ENCODE measurements at places on chromosomes 5 and 9.

DNA sequence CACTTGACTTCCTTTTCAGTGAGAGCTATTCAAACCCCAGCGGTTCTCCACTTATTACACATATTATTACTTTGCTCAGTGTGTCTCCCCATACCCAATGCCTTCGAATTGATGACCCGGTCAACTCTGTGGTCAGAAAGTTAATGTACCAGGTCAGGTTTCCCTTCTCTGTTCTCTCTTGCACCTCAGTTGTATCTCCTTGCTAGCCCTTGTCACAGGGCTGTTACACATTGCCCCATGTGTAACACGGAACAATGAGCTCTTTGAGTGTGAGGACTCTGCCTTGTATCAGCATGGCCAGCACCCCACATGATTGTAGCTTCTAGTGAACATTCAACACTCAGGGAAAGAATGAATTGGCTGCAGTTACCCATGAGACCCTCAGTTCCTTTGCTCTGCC is 73.6 kb downstream of the DOCK2 start:
- DNase-seq, result no peak

DNA sequence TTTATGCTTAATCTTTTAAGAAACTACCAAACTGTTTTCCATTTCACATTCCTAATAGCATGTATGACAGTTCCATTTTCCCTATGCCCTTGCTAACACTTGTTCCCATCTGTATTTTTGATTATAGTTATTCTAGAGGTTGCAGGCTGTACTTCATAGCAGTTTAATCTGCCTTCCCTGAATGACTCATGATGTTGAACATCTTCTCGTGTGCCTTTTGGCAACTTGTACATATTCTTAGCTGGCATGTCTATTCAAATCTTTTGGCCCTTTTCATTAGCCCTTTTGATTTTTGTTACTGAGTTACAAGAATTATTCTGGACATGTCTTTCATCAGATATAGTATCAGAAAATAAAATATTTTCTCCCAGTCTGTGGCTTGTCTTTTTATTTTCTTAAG is 320.3 kb downstream of the DIRAS2 start:
- no peak for DNase-seq

GRCh38 chr9:79623799-79624721 is 52.3 kb downstream of the TLE4 start:
- no peak for DNase-seq

DNA sequence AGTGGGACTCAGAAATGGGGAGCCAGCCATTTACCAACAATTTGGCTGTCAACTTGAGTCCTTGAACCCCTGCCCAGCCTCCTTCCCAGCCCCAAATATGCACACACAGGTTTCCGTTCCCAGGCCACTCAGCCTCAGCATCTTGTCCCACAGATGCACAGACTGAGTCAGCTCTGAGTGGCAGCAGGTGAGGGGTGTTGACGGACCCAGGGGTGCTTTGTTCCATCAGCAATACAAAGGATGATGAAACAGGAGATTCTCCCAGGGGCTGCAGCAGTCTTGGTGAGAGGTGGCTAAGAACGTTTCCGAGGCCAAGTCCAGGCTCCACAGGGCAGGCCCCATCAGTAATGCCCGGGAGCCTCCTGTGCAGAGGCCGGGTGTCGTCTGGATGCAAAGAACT is 4.9 kb upstream of the OLFM1 start:
- no peak for DNase-seq

- no peak for DNase-seq
These were observed 47.0 kb downstream of the SPRY4 start for GRCh38 chr5:142277796-142278195.

DNA sequence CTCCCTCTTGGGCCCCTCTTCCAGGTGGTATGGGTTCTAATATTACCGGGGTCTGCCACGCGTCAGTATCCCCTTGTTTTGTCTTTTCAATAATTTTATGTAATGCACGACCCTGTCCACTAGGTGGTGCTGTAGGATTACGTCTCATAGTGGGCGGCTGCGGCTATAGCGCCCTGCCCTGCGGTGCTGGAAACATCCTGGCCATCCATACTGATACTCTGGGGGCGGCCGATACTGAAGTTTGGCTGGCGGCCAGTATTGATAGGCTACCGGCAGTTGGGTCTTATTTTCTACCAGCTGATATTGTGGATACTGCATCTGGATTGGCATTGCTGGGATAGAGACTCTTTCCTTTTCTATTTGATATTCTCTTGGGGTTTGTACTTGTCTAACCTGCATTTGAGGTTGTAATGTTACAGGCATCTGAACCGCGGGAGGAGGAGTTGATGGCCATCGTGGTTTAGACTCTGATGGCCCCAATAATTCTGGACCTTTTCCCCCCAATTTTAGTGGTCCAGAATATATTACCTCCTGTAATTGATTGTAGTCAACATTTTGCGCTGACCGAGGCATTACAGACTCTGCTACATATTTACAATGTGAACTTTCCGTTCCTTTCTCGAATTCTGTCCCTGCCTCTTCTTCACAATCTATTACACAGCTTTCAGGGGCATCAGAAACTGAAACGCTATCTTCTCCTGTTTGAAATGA is 3.3 kb upstream of the TMEM141 start:
- no peak for DNase-seq

DNA sequence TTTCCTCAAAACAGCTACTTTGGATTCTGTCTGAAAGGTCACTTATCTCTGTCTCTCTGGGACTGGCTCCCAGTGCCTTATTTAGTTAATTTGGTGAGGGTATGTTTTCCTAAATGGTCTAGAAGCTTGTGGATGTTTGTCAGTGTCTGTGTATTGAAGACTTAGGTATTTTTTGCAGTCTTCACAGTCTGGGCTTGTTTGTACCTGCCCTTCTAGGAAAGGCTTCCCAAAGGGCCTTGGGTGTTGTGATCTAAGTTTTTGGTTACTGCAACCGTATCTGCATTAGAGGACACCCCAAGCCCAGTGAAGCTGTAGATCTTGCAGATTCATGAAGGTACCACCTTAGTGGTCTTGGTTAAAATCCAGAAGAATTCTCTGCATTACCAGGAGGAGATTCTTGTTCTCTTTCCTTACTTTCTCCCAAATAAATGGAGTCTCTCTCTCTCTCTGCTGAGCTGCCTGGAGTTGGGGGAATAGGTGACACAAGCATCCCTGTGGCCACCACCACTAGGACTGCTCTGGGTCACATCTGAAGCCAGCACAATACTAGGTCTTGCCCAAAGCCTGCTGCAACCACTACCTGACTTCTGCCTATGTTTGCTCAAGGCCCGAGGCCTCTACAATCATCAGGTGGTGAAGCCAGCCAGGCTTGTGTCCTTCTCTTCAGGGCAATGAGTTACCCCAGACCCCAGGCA is 17.8 kb upstream of the CCNB1 start:
- no peak for DNase-seq

GRCh38 chr9:110050925-110051355 is 157.0 kb downstream of the C9orf152 start:
- DNase-seq, result no peak

- no peak for DNase-seq
These were observed 469.2 kb upstream of the WWC1 start for GRCh38 chr5:167822241-167822640.

DNA sequence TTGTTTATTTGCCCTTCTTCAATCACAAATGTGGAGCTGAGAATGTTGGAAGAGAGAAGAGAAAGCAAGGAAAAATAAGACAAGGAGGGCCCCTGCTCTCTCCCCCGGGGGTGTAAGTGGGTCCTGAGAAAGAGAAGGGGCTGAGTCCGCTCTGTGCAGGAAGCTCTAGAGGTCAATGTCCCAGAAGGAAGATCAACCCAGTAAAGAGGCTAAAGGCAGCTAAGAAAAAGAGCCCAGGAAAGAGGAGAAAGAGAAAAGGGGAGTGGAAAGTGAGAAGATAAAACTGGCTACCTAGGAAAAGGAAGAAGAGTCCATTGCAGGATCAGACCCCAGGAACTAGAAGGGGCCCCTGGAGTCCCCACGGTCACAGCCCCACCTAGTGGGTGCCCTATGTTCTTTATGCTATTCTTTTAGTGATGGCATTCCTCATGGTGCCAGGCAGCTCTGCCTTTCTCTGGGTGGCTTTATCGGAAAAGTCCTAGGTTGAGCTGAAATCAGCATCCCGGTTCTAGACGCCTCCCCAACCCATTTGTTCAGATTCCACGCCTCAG is 583.4 kb downstream of the ACTL7B start:
- DNase-seq, result peak; percentile 43

DNA sequence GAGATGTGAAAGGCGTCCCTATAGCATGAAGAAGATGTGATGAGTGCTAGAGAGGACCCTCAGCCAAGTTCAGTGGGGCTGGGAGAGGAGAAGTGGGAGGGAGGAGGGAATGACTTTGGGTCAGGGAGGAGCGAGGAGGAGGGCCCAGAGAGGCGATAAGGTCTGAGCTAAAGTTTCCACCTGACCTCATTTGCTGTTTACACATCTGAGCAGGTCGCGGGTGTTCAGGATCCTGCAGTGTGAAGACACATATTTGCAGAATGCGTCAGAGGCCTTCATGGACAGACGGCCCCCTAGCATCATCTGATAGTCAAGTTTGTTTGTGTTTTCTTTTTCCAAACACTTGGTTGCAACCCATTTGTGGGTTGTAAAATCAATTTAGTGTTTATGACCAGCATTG is 18.9 kb upstream of the IGFBPL1 start:
- DNase-seq, result no peak

DNA sequence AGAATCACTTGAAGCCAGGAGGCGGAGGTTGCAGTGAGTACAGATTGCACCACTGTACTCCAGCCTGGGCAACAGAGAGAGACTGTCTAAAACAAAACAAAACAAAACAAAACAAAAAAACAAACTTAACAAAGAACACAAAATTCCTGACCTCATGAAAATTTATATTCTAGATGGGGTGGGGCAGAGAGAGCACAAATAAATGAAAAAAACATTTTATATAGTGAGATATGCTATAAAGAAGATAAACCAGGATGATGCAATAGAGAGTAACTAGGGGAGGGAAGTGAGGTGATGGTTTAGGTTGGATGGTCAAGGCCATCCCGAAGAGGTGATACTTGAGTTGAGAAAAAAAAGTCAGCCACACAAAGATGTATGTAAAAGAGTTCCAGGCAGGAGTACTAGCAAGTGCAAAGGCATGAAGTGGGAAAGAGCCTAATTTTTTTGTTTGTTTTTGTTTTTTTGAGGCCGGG is 10.2 kb upstream of the LARS1 start:
- DNase-seq, result no peak

DNA sequence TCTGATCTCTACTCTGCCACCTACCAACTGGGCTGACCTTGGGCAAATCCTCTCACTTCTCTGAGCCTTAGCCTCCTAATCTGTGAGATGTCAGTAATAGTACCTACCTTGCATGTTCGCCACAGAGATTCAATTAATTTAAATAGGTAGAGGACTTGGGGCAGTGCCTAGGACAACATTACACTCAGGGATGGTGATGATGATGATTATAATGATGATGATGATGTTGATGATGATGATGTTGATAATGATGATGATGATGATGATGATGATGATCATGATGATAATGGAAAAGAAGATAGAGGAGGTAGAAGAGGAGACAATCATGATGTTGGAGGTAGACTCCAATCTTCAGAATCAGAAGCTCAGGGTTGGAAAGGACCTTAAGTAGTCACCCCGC is 40.7 kb upstream of the SMIM23 start:
- DNase-seq, result no peak

DNA sequence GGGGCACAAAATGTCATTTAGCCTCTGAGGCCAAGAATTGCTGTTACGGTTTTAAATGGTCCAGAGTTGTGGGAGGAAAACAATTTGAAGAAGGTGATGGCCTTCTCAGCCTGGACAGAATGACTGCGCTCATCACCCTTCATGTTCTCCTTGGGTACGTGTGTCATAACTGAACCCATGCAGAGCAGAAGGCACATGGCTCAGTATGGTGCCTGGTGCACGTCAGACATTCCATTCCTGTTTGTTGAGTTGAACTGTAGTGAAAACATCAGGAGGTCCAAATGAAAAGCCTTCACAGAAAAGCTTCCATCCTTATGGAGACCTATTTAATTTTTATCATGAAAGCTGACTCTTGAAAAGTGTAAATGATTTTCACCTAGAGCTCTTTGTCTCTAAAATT is 133.2 kb downstream of the CFAP90 start:
- no peak for DNase-seq

DNA sequence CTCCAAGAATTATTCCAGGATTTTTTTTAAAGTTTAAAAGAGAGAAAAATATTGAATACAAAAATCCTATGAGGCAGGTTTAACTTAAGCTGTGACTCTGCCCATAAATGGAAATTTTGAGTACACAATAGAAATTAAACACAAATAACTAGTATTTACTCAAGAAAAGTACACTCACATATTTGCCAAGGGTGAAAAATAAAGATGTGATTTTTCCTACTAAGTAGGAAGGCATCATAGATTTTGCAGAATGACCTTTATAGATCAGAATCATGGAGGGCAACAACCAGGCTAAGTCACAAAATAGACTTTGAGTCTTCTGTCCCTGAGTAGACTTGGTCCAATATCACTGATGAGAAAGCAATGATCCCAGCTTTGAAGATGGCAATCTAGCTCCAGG is 102.7 kb upstream of the SLC12A2 start:
- DNase-seq, result no peak

- no peak for DNase-seq
These were observed 57.2 kb upstream of the RNF130 start for GRCh38 chr5:180128671-180129261.

- DNase-seq, result no peak
These were observed 145.7 kb downstream of the TLE1 start for GRCh38 chr9:81543695-81544094.

DNA sequence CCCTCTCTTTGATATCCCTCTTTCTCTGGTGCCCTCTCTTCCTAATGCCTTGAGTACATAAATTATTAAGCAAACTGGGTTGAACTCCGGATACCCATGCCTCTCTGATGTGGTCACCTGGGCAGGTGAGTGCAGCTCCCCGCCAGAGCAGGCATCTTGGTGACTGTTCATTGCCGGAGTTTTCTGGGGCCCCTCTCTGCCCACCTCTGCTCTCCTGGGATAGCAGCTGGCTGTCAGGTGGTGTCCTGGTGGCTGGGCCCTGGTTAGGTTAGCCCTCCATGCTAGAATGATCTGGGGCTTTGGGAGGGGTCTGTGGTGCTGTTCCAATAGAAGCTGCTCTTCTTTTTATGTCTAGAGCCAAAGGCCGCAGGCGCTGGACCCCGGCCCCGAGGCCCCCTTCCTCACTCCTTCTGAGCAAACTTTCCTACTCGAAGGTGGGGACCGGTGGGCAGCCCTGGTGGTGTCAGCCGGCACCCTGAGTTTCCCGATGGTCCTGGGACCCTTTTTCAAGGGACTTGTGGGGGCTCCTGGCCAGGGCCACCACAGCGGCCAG is 4.9 kb upstream of the SCGB3A1 start:
- no peak for DNase-seq

GRCh38 chr9:72574156-72574810 is 52.9 kb downstream of the TMC1 start:
- no peak for DNase-seq

DNA sequence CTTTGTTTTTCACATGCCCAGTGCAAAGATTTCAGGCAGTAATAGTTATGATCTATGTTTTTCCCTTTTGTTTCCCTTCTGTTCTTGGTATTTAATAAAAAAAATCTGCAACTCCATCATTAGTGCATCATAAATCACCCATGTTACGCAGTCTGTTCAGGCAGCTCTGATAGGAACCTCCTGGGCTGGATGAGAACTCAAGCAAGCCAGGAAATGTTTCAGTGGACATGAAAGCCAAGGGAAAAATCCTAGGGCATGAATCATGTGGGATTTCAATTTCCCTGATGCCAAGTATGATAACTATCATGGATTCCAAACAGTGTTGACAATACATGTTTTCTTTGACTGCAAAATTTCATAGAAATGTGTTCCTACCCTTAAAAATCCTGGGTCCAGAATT is 119.7 kb upstream of the TARS1 start:
- peak; percentile 21 for DNase-seq

- no peak for DNase-seq
These were observed 9.4 kb downstream of the ERAP2 start for GRCh38 chr5:96885518-96886338.

GRCh38 chr9:3348169-3348568 is 177.6 kb downstream of the RFX3 start:
- DNase-seq, result no peak
